ENCODE measurements at places on chromosomes 13 and 19. TPM values are rescaled to one million over a fixed set of nuclear protein-coding genes. Genes with fewer than 3 reads are reported as not detected.

Gene LILRA6
- total RNA-seq = not detected

Gene COL5A3
- total RNA-seq = 80.9 TPM

DNA sequence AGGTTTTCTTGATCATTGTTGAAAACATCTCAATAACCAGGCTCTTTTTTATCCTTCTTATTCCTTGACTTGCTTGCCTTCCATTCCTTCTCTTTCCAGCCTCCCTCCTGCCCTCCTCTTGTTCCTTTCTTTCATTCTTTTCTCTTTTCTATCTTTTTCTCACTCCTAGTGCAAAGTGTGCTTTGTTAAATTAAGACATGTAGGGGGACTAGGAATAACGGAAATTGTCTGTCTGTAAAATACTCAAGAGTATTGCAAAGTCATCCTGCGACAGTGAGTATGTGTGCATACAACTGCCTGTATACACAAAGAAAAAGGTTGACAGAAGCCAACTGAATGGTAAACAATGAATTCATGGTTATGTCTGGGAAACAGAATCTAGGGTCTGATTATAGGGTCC is 70.1 kb downstream of the LRRC63 start:
- DNase-seq = no peak

- peak; percentile 93 for DNase-seq
These were observed 194.5 kb downstream of the KATNAL1 start for GRCh38 chr13:30112602-30113435.

Gene ZNF729
- not detected for total RNA-seq

GRCh38 chr13:25179832-25180774 is 8.0 kb upstream of the AMER2 start:
- DNase-seq = peak; percentile 42

DNA sequence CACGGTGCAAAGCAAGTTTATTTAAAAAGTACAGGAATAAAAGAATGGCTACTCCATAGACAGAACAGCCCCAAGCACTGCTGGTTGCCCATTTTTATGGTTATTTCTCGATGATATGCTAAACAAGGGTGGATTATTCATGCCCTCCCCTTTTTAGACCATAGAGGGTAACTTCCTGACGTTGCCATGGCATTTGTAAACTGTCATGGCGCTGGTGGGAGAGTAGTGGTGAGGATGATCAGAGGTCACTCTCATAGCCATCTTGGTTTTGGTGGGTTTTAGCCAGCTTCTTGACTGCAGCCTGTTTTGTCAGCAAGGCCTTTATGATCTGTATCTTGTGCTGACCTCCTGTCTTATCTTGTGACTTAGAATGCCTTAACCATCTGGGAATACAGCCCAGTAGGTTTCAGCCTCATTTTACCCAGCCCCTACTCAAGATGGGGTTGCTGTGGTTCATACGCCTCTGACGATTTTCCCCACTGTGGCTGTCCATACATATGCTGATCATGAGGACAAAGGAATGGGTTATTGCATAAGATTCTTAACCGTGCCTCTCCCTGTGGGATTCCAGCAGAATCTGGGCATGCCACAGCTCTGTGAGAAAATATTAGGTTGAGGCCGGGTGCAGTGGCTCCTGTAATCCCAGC is 36.9 kb upstream of the ZNF507 start:
- DNase-seq = peak; percentile 44

- DNase-seq = no peak
These were observed 339.0 kb downstream of the HS6ST3 start for GRCh38 chr13:96428911-96429310.

Gene SIGLEC12
- total RNA-seq = not detected

Gene PODNL1
- total RNA-seq = 2.4 TPM
